AG09319 (cell line): ENCODE measurements at places on chromosomes 1 and 21.

GRCh38 chr21:34669149-34669879 lies 520 bp downstream of the CLIC6 start:
- DNase-seq, result no peak

GRCh38 chr1:39892601-39893595 lies 8.8 kb downstream of the MYCL start:
- no peak for DNase-seq

DNA sequence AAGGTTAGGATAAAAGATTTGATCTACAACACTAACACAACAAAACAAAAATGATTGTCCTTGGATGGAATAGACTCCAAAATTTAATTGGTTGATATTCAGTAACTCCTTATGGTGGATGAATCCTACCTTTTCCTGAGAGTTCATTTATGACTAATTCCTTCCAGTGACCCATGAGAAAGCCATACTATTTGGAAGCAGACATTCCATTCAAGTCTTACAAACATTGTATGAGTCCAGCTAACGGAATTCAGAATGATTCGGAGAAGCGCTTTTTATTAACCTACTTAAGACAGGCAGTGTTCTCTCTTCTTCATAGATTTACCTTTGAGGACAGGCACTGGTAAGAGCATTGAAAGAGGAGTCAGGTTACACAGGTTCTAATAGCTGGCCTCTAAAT lies 155.6 kb upstream of the ZNF648 start:
- DNase-seq, result no peak

GRCh38 chr1:41535276-41535675 lies 50.8 kb upstream of the EDN2 start:
- no peak for DNase-seq
